ENCODE measurements at places on chromosomes 3 and 15. TPM values are rescaled to one million over a fixed set of nuclear protein-coding genes. Genes with fewer than 3 reads are reported as not detected.

Gene SNX4
- 40.6 TPM for total RNA-seq

Gene IGSF10
- total RNA-seq, result 0.94 TPM

Gene SMCO1
- not detected for total RNA-seq

Gene BNC1
- 1.6 TPM for total RNA-seq

Gene TMCO5A
- total RNA-seq, result not detected

Gene SCAMP5
- 43.3 TPM for total RNA-seq

Gene THBS1
- total RNA-seq, result 81.3 TPM

Gene NT5DC2
- total RNA-seq, result 287 TPM

Gene SLC2A2
- total RNA-seq, result not detected

Gene CPOX
- 38.3 TPM for total RNA-seq

Gene TMEM108
- total RNA-seq, result 7.4 TPM

Gene ARRDC4
- 6.9 TPM for total RNA-seq

Gene EPHB1
- 5.2 TPM for total RNA-seq

Gene ABI3BP
- 0.39 TPM for total RNA-seq

Gene CTXN2
- total RNA-seq, result not detected

Gene SLC15A2
- total RNA-seq, result 5.2 TPM

Gene LNP1
- total RNA-seq, result 6.7 TPM

Gene FSTL1
- 272 TPM for total RNA-seq

Gene KIF15
- 26.2 TPM for total RNA-seq

Gene CRYGS
- total RNA-seq, result 2.9 TPM

Gene TM4SF1
- not detected for total RNA-seq

Gene PRKAR2A
- total RNA-seq, result 30.2 TPM

Gene LIPH
- 0.16 TPM for total RNA-seq
